Suppressor macrophage (primary cell): ENCODE measurements at places on chromosomes 6 and 20.

- no peak for DNase-seq
Measured at GRCh38 chr6:125853168-125853567, 62.4 kb downstream of the NCOA7 start.

GRCh38 chr6:132354517-132355167 is 46.6 kb downstream of the MOXD1 start:
- peak; percentile 58 for DNase-seq

GRCh38 chr6:55980627-55981211 is 105.3 kb upstream of the BMP5 start:
- DNase-seq = peak; percentile 81

GRCh38 chr6:112441607-112442006 is 94.5 kb downstream of the RFPL4B start:
- no peak for DNase-seq

DNA sequence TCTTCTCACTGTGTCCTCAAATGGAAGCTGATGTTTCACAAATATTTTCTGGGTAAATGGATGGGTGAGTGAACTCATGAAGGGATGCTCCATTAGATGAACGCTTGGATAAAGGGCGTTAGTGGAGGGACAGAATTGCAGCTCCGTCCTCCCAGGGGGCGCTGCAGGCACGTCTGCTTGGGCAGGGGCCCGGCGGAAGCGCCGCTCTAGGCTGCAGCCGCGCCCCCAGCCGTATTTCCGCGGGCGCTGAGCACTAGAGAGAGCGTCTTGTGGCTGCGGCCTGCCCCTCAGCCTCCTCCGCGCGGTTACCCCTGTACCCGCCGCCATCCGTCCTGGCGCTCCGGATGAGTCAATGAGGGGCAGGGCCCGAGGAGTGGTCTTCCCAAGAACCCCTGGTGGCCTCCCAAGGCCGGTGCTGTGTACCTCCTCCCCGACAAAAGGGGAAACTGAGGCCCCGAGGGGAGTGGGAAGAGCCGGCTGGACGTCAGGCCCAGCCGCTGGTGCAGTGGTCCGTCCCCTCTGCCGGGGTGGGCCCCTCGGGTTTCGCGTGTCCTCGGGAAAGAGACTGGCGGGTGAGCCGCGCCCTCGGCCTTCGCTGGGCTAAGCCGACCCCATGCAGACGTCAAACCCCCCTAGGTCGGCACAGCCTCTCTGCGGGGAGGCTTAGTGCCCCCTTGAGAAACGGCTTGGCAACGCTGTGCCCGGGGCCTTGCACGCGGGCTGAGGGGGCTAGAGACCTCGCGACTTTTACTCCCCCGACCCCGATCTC is 11.5 kb upstream of the SNHG17 start:
- DNase-seq = peak; percentile 96

DNA sequence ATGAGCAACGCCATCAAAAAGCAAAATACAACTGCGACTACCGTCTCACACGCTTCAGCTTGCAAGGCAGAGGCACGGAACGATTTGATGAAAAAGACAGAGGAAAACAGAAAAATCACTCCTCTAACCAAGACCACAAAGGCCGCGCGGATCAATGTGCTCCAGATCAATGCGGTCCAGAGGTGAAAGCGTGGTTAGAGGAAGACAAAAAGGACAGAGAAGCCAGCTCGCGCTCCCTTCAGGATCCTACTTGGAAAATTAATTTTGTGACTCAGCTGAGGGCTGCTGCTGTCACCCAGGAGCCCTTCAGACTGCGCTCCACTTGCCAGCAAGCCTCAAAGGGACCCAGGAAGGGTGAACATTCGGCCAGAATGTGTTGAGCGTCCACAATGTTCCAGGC is 140.2 kb upstream of the RPS6KA2 start:
- DNase-seq = no peak

DNA sequence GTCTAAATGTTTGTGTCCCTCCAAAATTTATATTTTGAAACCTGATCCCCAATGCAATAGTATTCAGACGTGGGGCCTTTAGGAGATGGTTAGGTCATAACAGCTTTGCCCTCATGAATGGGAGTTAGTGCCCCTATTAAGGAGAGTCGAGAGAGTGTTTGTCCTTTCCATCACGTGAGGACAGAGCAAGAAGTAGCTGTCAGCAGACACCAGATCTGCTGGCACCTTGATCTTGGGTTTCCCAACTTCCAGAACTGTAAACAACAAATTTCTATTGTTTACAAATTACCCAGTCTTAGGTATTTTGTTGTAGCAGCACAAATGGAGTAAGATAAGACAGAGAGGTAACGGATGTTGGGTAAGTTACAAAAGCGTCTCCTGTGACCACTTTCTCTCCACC is 46.6 kb downstream of the FAM50B start:
- DNase-seq = no peak

DNA sequence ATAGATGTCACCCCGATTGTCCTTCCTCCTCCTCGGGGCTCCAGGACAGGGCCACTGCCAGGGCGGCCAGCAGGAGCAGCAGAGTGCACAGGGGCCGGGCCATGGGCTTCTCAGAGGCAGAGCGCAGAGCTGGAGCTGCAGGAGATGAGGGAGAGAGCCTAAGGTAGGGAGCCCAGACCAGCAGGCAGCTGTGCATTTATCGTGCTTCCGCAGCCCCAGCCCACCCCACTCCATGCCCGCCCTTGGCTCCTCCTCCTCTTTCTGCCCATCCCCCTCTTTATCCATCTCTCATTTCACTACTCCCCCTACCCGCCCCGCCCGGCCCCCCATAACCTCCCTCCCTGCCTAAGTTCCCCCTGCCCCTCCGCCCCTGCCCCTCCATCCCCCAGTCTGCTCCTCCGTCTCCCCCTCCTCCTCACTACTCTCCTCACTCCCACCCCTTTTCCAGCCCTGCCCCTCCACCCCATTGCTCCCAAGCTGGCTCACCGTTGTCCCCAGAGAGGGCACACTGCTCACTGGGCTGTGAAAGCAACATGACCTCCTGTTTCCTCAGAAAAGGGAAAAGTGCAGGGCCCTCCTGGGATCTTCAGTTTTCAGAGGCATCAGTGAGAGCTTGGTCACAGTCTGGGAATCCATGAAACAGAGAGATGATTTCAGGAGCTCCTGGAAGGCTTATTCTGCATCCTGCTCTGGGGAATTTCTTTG is 25.5 kb upstream of the CST1 start:
- no peak for DNase-seq

- no peak for DNase-seq
Measured at GRCh38 chr6:37704923-37705238, 7.2 kb upstream of the MDGA1 start.

- peak; percentile 47 for DNase-seq
Measured at GRCh38 chr6:162907876-162908481, 180.2 kb downstream of the PACRG start.

DNA sequence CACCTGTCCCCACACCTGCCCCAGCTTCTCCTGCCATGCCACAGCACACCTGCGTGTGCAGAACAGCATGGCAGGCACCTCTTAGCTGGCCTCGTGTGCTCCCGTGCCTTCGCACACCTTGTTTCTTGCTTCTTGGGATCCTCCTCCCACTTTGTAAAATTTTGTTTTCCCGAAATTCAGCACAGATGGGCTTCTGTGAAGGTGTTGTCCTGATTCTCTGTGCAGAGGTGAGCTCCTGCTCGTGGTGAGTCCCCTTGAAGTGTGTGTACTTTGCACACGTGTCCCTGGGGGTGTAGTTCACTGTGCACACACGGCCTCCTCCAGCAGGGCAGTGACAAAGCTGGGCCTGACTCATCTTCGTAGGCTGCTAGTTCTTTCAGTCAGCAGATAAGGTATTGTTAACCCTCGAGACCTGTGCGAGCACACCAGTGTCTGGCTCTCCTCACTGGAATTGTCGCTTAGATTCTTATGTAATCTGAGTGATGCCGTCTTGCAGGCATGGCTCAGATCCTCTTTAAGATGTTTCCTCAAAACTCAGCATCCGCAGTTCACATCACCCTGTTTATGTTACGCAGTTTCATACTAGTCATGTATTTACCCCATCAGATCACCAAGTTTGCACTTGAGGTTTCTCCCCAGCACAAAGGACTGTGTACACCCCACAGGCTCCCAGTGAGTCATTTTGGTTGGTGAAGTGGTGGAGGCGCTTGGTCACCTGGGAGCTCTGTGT is 77.7 kb downstream of the CDYL start:
- DNase-seq = peak; percentile 11

- no peak for DNase-seq
Measured at GRCh38 chr20:58420798-58421496, 31.9 kb downstream of the VAPB start.

DNA sequence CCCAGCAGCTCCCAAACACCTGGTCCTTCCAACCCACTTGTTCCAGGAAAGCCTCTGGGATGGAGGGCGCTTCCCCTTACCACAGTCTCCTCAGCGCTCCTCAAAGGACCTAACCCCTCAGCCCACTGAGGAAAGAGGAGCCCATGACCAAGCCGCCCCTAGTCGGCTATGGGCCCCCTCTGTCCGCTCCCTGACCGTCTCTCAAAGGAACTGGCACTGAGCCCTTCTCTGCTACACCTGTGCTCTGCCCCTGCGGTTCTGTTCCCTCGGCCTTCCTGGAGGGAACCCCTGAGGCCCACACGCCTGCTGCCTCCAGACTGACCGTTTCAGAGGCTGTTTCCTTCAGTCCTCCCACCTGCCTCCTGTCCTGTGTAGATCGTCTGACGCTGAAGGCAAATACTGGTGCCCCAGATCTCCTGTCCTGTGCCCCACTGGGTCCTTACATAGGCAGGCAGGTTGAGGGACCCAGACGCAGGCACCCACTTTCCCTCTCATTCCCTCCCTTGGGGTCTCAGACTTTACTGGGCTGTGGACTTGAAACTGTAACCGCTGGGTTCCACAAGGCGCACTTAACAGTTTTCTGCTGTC is 1.9 kb upstream of the SLC4A11 start:
- DNase-seq = no peak

GRCh38 chr6:116741571-116741970 is 23.9 kb downstream of the FAM162B start:
- no peak for DNase-seq

GRCh38 chr20:64062276-64062595 is 762 bp upstream of the TCEA2 start:
- no peak for DNase-seq

- DNase-seq = no peak
Measured at GRCh38 chr6:11276911-11277274, 44.4 kb upstream of the NEDD9 start.
